ENCODE measurements at places on chromosomes 11 and 22.

DNA sequence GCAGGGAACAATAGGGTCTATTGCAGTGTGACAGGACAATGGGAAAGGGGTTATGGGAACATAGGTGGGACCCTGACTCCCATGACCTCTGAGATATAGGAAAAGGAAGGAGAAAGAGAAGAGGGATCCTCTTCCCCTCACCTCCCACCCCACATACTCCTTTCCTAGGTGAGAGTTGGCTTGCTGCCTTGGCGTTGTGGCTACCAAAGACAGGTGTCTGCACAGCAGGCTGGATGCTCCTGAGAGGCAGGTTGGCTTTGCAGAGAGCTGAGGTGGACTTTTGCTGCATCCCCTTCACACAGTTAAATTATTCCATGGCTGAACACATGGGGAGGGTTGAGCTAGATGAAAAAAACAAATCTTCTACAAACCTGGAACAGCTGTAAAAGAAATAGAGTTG is 80.7 kb downstream of the SYT9 start:
- no peak for DNase-seq

- DNase-seq, result no peak
These were observed 14.6 kb downstream of the RBM4 start for GRCh38 chr11:66653123-66653522.

DNA sequence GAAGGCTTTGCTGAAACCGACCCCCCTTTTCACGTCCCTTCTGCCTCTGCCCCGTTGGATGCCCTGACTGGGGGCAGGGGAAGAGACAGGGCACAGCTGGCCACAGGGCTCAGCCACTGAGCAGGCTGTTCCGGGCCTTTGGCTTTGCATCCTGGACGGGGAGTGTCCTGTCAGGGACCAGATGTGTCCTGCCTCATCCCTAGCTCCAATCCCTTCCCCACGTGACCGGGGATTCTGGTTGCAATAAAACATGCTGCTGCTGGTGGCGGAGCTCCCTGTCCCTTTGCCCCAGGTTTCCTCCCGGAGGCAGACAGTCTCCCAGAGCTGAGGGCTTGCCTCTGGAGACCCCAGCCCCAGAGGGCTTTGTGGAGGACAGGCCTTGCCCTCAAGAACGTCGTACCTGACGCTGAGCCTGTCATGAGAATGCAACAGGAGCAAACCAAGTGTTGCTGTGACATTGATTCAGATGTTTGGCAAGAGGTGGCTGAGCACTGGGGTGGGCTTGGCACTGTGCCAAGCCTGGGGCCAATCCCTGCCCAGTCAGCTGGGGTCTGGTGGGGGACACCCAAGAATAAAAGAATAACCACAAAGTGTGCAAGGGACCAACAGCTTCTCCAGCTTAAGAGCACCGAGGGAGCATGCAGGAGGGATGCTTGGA is 7.3 kb downstream of the CDC42EP2 start:
- no peak for DNase-seq

GRCh38 chr11:104858882-104859775 is 39.1 kb downstream of the CASP12 start:
- DNase-seq, result no peak

- DNase-seq, result no peak
These were observed 576.5 kb upstream of the B3GAT1 start for GRCh38 chr11:134988495-134988894.

DNA sequence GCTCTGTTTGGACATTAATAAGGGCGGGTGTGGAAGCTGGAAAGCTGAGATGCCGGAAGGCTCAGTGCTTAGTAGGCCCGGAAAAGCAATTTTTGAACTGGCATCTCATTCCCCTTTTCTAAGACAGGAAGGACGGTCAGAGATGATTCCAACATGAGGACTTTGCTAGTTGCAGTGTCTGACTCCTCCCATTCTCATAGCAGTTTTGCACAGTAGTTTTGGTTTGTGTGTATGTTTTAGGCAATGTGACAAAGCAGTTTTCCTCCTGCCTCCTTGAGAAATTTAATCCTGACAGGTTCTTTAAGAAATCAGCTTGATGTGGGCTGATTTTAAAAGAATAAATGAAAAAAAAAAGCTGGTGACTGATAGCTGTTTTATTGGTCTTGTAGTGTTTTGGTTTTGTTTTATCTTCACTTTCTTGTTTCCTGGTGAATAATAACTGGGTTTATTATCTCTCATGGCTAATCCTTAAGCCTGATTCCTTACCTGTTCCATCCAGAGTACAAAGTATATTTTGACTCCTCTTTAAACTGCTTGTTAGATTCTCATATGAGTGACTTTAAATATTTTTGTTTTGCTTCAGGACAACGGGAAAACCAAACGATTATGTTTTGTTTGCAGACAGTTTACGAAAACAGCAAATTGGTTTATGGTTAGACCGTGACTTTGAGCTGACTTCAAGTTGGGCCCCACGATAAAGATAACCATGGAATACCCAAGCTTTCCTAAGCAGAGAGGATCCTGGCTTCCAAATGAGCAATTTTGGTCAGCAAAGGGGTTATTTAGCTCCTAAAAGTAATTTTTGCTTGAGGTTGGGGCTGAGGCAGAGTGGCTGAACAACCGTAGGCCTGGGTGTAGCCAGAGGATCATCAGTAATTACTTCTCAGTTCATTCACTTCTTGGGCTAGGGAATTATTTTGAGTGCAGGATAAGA is 3.4 kb downstream of the PTPRJ start:
- DNase-seq, result peak; percentile 61

Data from activated CD4-positive, alpha-beta T cell treated with anti-CD3 and anti-CD28 coated beads, Interleukin-2, Interleukin-6, amounts not matched to agents 100 ng/mL and 50 ng/mL, durations not matched to agents 16 hours and 8 hours (primary cell).